ENCODE measurements at places on chromosomes 11 and 22.

- DNase-seq = no peak
Measured at GRCh38 chr11:13480198-13480597, 15.6 kb downstream of the PTH start.

GRCh38 chr11:115322553-115323203 is 181.5 kb downstream of the CADM1 start:
- no peak for DNase-seq

DNA sequence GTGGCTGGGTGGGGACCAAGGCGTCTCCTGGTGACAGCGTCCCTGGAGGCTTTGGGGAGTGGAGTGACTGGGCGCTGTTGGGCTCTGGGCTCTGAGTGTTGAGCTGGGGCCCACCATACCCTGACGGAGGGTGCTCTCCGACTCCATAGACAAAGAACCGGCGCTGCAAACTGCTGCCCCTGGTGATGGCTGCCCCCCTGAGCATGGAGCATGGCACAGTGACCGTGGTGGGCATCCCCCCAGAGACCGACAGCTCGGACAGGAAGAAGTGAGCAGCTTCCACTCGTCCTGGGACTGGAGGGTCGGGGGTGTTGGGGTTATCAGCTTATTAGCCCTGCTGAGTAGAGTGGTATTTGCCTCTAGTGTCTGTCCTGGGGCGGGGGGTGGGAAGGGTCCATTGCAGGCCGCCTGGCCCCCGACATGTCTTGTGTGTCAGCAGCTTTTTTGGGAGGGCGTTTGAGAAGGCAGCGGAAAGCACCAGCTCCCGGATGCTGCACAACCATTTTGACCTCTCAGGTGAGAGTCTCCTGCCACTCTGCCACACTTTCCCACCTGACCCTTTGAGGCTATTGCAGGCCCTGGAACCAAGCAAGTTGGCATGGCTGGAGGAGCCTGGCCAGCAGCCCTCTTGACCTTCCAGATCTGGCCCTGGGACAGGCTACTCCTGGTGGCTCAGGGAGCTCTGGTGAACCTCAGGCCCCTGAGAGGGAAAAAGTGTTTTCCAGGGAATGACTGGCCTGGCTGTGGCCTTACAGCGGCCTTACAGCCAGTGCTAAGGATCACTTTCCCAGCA is 7.6 kb downstream of the CLDN5 start:
- DNase-seq = no peak

DNA sequence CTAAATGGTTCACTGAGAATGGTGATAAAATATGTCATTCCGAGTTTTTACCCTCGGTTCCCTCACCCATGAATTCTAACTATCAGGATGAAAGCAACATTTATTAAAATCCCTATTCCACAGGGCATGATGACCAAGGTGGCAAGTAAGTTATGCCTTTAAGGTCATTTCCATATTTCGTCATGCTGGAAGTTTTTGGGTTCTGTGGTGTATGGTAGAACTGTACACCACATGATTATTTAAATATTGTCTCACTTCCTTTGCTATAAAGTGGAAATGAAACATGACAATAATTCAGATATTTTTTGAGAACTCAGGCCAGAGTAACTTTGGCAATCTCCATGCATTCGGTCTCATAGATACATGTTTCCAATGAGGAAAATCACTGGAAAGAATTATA is 68.5 kb upstream of the CARD18 start:
- DNase-seq = no peak

GRCh38 chr11:26030399-26030798 is 301.5 kb upstream of the ANO3 start:
- DNase-seq = no peak

DNA sequence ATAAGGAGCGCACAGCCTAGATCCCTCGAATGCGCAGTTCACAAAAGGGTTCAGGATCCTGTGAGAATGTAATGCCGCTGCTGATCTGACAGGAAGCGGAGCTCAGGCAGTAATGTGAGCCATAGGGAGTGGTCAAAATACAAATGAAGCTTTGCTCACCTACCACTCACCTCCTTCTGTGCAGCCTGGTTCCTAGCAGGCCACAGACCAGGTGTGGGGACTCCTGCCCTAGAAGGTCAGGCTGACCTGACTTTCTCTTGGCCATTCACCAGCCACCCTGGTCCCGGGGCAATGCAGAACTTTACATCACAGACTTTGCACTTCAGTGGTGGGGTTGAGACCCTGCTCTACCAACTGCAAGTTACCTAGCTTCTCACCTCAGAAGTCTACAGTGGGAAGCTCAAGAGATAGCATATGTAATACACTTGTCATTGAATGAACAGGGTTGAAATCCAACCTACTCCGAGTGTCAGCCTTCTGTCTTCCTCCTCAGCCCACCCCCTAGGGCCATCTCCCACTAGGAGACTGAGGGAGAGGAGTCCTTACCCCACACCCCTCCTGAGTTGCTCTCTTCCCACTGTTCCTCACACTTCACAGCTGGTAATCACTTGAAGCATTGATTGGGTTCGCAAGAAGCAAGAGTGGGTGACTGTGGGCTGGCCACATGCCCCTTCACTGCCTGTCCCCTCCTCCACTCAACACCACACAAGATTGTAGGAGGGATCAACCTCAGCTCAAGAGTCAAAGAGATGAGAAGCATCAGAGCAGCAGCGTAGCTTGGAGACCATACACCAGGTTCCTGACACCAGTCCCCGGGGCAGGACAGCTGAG is 2.0 kb upstream of the KCNJ1 start:
- no peak for DNase-seq

- no peak for DNase-seq
Measured at GRCh38 chr11:73297702-73298101, 10.4 kb upstream of the ARHGEF17 start.

Data from stimulated activated naive CD8-positive, alpha-beta T cell treated with anti-CD3 and anti-CD28 coated beads, Interleukin-15, Interleukin-2, amounts not matched to agents 100 U/mL and 50 U/mL, for 24 hours (primary cell).